ENCODE measurements at places on chromosomes 6 and 20.
A peak's percentile ranks its signal among the peaks of the same experiment; 100 is the strongest.

- no peak for DNase-seq
These were observed 366.4 kb downstream of the BTBD9 start for GRCh38 chr6:38273325-38273724.

- DNase-seq, result peak; percentile 41
These were observed 207.6 kb downstream of the TBC1D7 start for GRCh38 chr6:13120483-13121482.

DNA sequence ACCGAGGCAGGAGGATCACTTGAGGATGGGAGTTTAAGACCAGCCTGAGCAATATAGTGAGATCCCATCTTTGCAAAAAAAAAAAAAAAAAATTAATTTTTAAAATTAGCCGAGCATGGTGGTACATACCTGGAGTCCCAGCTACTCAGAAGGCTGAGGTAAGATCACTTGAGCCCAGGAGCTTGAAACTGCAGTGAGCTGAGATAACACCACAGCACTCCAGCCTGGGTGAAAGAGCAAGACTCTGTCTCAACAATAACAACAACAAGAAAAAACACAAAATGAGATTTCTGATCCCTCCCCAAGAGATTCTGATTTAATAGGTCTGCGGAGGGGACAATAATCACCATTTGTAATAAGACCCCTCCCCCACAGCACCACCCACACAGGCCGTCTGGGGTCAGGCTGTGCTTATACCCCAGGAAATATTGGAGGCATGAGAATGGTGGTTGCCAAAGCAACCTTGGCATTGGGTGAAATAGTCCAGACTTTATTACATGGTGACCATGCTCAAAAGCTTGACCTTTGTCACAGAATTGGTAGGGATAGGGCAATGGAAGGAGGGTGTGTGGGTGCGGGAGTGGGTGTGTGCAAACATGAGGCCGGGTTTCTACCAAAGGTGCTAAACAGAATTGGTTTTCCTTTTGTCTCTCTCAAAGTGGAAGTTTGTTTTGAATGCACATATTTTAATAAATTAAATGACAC lies 24.4 kb upstream of the ADTRP start:
- DNase-seq, result no peak

DNA sequence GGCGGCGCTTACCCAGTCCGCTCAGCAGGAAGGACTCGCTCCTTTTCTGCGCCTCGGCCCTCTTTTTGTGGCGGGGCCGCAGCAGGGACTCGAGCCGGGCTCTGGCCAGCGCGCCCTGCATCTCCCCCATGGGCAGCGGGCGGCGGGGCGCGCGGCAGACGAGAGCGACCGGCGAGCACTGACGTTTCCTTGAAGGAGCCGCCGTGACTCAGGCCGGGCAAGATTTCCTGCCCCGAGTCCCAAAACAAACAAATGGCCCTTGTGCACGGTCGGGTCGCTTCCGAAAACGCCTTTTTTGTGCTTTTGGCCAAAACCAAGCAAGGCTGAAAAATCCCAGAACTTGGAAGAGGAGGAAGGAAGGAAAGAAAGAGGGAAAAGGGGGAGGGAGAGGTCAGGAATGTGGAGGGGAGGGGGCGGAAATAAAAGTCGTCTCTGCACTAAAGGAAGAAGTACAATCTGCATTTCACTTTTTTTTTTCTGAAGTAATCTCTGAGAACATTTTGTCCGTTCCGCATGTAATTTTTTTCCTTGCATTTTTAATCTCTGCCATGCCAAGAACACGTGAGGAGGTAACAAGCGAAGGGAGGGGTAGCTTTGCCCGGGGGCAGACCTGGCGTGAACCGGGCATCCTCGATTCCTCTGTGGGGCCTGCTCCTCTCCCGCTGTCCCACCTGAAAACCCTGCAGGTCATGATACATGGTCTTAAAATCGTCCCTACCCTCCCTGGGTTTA lies 123.3 kb upstream of the SLC2A12 start:
- DNase-seq, result no peak

DNA sequence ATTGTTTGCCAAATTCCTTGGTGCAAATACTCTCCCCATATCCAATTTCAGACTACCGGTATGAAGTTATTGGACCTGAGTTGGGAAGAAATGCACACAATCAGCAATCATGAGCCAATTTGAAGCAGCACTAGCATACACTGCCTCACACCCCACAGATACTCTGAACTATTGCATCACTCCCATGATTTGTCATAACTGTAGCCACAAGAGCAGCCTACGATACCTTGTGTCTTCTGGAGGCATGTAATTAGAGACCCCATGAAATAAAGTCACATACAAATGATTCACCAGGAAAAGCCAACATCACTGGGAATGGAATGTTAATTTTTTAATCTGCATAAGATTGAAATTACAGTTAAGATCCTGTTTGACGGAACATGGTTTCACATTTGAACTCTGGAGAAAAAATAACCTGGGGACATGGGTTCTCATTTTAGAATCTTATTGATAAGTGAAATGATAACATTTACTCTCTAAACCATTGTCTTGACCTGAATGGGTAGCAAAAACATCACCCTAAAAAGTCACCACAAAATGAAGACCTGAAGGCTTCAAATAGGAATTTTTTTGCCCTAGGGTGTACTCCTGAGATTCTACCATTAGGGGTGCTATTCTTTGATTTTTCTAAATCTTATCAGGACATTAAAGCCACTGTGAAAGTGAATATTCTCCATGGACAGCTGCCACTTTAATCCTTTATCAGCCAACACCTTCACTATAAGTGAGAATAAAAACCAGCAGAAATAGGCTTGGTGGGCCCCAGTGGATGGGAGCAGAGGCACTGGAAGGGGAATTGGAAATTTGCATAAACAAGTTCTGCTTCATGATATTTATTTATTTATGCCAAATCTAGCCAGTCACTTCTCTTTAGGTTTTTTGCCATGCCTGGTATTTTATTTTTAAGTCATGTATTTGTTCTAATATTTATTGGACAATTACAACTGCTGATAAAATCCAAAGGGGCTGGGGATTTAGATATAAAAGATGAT lies 34.5 kb upstream of the HBS1L start:
- peak; percentile 2 for DNase-seq

- no peak for DNase-seq
These were observed 44.2 kb downstream of the PHACTR3 start for GRCh38 chr20:59648466-59649070.

DNA sequence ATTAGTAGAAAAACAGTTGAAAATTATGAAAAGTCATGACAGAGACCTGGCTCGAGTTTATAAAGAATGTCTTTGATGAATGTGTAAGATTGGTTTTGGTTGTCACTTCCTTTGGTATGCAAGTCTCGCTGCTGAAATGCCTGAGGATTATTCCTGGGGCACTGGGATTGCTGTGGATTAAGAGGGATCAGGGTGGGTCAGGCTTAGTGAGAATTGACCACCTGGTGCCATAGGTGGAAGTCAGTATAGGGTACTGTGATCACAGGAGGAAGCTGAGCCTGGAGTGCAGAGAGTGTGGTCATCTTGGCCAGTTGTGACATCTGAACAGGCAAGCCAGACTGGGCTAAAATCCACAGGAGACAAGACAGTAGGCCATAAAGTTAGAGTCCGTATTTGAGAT lies 34.9 kb downstream of the CEP43 start:
- no peak for DNase-seq

DNA sequence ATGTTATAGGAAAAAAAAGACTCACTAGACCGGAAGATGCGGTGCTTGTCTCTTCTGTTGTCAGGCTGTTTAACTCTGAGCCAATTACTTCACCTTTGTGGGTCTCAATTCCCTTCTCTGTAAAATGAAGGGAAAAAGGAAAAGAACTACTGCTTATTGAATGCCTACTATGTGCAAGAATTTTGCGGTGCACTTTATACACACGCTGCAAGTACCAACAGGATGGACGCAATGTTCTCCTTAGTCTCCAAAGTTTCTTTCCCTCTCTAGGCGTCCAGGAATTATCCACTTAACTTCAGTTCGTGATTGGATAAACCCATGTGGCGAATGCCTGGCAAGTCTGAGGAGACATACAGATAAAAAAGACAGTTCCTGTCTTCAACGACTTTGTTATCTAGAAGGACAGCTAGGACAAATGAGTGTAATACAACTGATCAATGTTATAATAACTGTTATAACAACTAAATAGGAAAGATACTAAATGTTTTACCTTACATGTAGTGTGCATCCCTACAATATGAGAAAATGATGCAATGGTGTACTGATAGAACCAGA lies 69.0 kb upstream of the JARID2 start:
- DNase-seq, result no peak

GRCh38 chr6:40563111-40563510 lies 24.1 kb downstream of the LRFN2 start:
- no peak for DNase-seq

DNA sequence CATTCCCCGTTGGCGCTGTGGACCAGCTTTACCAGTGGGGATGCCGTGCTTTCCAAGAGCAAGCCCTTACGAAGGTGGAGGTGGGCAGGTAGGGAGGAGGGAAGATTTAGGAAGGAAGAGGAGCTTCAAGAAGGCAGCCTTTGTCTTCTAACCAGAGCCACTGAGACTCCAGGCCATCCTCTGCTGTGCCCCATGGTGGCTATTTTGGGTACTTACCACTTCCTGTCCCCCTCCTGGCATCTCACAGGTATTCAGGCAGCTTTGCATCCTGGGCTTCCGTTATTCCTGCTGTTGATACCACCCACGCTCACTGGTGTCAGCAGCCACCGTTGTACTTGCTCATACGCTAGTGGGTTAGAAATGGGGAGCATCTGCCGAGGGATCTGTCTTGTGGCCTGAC lies 22.9 kb downstream of the ERMARD start:
- DNase-seq, result no peak

- peak; percentile 55 for DNase-seq
These were observed 69.5 kb downstream of the PREX1 start for GRCh38 chr20:48758206-48758820.

GRCh38 chr6:165098165-165098564 lies 211.2 kb downstream of the C6orf118 start:
- no peak for DNase-seq

DNA sequence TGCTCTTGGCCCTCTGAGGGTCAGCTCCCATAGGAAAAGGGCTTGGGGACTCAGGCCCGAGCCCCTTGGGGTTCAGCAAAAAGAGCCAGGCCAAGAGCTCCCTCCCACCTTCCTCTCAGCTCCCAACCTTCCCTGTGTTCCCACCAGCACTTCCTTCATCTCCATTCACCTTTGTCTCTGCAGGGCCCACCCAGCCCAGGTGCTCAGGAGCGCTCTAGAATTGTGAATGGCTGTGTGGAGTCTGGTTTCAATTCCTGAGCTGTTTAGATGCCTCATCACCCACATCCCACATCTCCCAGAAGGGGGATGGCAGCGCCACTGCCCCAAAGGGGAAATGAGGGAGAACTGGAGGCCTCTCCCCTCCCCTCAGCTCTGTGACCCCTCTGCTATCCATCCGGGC lies 7.7 kb downstream of the GRM4 start:
- DNase-seq, result no peak

DNA sequence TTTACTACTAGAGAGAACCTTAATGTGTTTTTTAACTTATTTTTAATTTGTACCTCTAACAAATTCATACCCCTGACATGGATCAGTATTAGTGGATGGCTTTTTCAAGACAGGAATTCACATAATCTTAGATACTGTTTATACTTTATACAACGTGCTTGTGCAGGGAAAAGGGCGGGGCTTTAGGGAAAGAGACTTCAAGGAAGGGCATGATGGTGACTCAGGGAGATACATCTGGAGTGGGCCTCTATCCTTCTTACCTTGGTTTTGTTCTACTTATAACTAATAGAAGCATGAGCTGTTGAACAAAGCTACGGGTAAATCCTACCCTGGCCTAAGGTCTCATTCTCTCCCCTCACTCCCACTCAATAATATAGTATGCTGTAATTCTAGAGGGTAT lies 160.8 kb downstream of the C6orf58 start:
- DNase-seq, result no peak

- DNase-seq, result no peak
These were observed 3.6 kb upstream of the HS3ST5 start for GRCh38 chr6:114346451-114346850.

DNA sequence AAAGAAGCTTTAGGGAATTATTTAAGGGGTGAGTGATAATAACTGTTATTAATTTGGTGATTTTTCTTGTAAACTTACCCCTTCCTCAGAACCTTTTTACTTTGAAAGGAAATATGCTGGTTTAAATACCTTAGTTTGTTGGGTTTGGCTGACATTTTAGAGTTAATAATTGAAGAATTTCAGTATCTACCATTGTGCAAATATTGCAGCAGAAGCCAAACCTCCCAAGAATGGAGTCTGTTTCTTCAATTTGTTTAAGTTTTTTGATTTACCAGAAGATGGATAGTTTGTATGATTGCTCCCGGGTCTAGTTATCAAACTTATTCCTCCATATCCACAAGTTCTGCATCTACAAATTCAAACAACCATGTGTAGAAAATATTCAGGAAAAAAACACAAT lies 77.1 kb downstream of the ATRN start:
- DNase-seq, result no peak

GRCh38 chr20:50335105-50335504 lies 144.5 kb downstream of the CEBPB start:
- DNase-seq, result peak; percentile 34
